ENCODE measurements at places on chromosomes 11 and 22.
A peak's percentile ranks its signal among the peaks of the same experiment; 100 is the strongest.

GRCh38 chr22:33542153-33542552, 378.1 kb downstream of the LARGE1 start:
- no peak overlapping the region for H3K4me3 ChIP-seq
- no peaks in the 10 kb centered on the region for H3K36me3 ChIP-seq
- no peak overlapping the region for H3K27ac ChIP-seq
- no peaks in the 10 kb centered on the region for H3K27me3 ChIP-seq
- no peak for DNase-seq
- H3K4me1 ChIP-seq: peaks cover 3% of the 10 kb centered on the region

DNA sequence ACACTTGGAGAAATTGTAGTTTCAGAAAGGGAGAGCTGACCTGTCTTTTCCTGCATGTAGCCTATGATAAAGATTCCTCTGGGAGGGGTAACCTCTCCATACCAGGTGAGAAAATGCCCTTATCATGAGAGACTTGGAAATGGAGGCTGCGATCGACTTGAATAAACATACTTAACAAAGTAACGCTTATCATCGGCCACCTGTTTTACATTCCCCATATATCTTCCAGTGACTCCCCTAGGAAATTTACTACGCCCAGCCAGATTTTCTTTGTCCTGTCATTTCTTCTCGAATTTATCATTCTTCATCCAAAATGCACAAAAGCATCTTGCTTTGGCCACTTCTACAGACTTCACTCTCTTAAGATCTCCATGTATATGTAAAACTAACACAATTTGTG, 143.5 kb downstream of the CCDC81 start:
- no peaks in the 10 kb centered on the region for H3K27me3 ChIP-seq
- DNase-seq: no peak
- no peak overlapping the region for H3K4me3 ChIP-seq
- peaks cover 21% of the 10 kb centered on the region for H3K4me1 ChIP-seq
- no peaks in the 10 kb centered on the region for H3K36me3 ChIP-seq

DNA sequence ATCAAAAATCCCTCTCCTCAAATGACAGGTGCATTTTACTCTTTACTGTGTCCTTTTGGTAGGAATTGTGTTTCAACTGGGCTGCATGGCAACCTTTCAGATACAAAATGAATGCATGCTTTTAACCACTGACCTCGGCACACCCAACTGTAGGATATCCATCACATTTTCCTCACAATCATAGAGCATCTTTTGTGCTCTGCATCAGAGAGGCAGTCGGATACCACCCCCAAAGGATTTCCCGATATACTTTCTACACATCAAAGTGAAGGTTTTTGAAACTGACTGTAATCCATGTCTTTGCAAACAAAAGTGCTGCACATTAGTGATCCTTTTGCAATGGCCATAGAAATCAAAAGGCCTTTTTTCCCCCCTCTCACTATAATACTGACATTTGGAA, 9.1 kb downstream of the ME3 start:
- no peak overlapping the region for H3K4me3 ChIP-seq
- no peaks in the 10 kb centered on the region for H3K27me3 ChIP-seq
- no peak for DNase-seq
- H3K27ac ChIP-seq: no peak overlapping the region

DNA sequence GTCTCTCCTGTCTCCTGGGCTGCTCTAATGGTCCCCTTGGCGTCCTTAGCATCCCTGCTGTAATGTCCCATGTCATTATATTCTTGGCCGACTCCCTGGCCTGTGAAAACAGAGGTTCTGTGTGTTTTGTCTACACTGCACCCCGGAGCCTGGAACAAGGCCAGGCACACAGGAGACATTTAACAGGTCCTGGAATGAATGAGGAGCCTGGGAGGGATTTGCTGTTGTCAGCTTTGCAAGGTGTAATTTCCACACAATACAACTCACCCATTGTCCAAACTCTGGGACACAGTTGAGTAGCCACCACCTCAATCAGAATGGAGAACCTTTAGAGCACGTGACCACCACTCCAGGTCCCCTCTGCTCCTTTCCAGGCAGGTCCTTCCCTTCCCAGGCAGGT, 14.9 kb upstream of the PDGFB start:
- no peak overlapping the region for H3K27ac ChIP-seq
- no peaks in the 10 kb centered on the region for H3K36me3 ChIP-seq
- H3K27me3 ChIP-seq: no peaks in the 10 kb centered on the region
- DNase-seq: no peak
- H3K4me1 ChIP-seq: peaks cover 8% of the 10 kb centered on the region

GRCh38 chr11:127524618-127525017, 524.0 kb upstream of the KIRREL3 start:
- H3K4me1 ChIP-seq: peaks cover 2% of the 10 kb centered on the region
- H3K27me3 ChIP-seq: no peaks in the 10 kb centered on the region
- H3K4me3 ChIP-seq: no peak overlapping the region
- H3K36me3 ChIP-seq: no peaks in the 10 kb centered on the region

- H3K27me3 ChIP-seq: no peaks in the 10 kb centered on the region
- peaks cover under 1% of the 10 kb centered on the region for H3K36me3 ChIP-seq
- peak overlapping the region; percentile 80 for H3K4me3 ChIP-seq
These were observed 814 bp upstream of the NARS2 start for GRCh38 chr11:78575478-78575877.

Data from IMR-90 (cell line).